ENCODE measurements at places on chromosomes 5 and 9.

DNA sequence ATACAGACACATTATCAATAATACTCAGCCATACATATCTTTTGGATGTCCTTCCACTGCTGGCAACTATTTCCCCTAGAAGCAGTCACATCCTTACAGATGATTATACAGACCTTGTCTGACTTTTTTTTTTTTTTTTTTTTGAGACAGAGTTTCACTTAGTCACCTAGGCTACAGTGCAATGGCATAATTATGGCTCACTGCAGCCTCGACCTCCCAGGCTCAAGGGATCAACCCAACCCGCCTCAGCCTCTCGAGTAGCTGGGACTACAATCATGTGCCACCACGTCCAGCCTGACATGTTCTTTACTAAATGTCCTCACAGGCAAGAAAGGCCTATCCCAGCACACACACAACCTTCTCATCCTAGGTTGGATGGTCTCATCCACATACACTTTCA is 24.0 kb downstream of the NR6A1 start:
- DNase-seq = no peak

DNA sequence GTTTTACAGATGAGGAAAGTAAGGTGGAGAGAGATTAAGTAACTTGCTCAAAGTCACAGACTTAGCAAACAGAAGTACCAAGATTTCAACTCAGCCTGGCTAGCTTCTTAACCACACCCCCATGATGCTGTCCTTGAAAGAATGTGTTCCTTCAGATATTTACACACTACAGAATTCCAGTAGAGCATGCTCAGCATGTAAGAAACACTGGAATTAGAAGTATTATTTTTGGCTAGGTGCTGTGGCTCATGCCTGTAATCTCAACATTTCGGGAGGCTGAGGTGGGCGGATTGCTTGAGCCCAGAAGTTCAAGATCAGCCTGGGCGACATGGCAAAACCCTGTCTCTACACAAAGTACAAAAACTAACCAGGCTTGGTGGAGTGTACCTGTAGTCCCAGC is 142.4 kb downstream of the EDIL3 start:
- DNase-seq = peak; percentile 54

- no peak for DNase-seq
Observed at GRCh38 chr5:96794757-96795156, 13.0 kb downstream of the ERAP1 start.

GRCh38 chr5:35852084-35852734 is 4.5 kb upstream of the IL7R start:
- no peak for DNase-seq

DNA sequence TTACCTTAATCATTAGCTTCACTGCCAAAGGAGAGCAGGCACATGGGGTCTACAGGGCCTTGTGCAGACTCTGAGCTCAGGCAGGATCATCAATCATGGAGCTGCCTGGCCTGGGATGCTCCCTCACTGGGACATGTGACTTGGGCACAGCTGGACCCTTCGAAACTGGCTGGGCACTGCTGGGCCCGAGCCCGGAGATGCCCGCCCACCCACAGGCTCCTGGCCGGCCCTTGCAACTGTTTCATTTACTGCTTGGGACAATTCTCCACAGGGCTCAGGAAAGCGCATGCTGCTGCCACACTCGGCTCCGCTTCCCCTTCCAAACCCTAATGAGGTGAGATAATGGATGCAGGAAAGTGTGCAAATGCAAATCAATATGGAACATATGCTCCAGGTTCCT is 387.5 kb downstream of the TRIM36 start:
- no peak for DNase-seq
